ENCODE measurements at places on chromosomes 12 and 14.
A peak's percentile ranks its signal among the peaks of the same experiment; 100 is the strongest.

- no peak for DNase-seq
Observed at GRCh38 chr14:60161196-60162107, 3.7 kb downstream of the DHRS7 start.

GRCh38 chr12:63900922-63901793 is 56.7 kb downstream of the SRGAP1 start:
- no peak for DNase-seq

DNA sequence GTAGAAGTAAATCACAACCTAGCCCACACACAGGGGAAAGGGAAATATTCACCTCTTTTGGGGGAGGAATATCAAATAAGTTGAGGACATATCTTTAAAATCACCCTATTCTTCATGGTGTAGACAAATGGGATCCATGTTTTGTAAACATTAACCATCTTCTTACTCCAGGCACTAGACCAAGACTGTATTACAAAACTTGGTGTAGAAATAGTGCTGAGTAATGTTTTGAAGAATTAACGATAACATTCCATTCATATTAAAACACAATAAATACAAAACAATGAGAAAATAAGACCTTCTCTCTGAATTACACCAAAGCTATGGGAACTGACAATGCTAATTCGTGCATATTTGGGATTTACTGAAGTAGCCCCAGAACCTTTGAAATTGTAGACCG is 633.6 kb downstream of the BCL11B start:
- no peak for DNase-seq

DNA sequence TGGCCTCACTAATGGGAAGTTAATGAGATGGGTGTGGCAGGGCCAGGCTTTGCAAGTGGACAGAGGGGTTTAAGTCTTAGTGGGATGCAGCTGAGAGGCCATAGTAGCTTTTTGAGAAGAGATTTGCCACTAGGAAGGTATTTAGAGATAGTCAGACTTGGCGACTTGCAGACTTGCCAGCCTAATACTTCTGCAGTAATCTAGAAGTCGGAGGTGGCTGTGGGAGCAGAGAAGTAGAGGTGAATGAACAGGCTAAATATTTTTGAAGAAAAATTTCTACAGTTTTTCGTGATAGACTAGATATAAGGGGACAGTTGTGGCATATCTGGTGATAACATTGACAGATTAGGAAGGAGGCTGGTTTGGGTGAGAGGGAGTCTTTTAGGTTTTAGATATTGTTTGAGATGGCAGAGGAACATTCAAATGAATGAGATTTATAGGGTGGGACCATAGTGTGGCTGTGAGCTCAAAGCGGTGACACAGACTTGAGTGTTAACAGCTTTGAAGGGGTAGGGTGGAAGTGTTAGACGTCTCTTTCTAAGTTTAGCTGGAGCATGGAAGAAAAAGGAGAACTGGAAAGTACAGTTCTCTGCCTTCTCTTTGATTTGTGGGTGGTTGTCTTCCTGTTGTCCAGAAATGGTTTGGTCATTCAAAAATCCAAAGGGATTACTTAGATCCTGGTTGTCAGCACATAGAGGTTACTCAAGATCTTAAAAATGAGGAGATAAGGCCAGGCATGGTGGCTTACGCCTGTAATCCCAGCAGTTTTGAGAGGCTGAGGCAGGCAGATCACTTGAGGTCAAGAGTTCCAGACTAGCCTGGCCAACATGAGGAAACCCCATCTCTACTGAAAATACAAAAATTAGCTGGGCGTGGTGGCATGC is 44.9 kb downstream of the MAPKAPK5 start:
- DNase-seq: no peak

DNA sequence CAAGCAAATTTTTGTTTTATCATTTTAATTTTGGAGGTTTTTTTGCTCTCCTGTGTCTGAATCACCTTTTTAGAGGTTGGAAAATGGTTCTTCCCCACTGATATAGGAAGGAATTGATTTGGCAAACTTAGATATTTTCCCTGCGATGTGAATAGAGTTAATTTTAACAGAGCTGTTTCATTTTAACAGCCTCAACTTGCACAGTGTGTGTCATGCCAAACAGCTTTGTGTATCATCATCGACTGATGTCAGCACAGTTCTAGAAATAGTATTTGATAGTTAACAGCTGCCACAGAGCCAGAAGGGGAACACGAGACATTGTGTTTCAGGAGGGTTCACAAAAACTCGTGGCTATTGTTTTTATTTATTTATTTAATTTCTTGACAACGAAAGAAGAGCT is 243.1 kb upstream of the FOXN3 start:
- no peak for DNase-seq

DNA sequence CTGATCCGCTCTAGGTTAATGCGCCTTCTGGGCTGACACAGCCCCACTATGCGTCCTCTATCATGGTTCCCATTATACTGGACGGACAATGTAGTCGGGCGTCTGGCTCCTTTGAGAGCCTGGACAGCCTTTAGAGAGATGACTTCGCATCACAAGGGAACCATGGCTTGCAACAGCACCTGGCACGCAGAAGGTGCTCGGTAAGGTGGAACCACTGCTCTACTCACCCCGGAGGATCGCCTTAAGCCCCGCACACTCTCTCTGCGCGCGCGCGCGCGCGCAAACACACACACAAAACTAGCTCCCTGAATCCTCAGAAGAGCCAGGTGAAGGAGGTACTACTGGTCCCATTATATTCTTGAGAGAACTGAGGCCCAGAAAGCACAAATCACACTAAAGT is 7.1 kb downstream of the MAP3K12 start:
- DNase-seq: peak; percentile 28

DNA sequence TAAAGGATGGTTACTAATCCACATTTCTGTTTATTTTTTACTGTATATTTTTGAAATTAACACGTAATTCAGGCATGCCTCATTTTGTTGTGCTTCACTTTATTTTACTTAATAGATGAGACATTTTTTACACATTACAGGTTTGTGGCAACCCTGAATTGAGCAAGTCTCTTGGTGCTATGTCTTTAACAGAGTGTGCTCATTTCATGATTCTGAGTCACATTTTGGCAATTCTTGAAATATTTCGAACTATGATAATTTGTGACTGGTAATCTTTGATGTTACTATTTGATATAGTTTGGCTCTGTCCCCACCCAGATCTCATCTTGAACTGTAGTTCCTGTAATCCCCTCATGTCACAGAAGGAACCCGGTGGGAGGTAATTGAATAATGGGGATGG is 1120.5 kb upstream of the FLRT2 start:
- DNase-seq: no peak

GRCh38 chr12:111842556-111843396 is 748 bp downstream of the MAPKAPK5 start:
- no peak for DNase-seq

- no peak for DNase-seq
Observed at GRCh38 chr12:68069275-68069674, 80.0 kb downstream of the IFNG-AS1 start.

DNA sequence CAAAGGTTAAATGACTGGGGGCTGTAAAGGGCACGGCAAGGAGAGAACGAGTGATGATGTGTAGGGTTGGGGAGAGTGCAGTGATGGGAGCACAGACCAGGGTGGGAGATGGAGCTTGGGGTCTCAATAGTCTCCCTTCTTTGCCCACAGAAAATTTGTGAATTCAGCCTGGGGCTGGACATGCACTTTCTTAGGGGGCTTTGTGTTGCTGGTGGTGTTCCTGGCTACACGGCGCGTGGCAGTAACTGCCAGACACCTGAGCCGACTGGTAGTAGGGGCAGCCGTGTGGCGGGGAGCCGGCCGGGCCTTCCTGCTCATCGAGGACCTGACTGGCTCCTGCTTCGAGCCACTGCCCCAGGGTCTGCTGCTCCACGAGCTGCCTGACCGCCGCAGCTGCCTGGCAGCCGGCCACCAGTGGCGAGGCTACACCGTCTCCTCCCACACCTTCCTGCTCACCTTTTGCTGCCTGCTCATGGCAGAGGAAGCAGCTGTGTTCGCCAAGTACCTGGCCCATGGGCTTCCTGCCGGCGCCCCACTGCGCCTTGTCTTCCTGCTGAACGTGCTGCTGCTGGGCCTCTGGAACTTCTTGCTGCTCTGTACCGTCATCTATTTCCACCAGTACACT is 1.7 kb downstream of the FITM1 start:
- peak; percentile 68 for DNase-seq

DNA sequence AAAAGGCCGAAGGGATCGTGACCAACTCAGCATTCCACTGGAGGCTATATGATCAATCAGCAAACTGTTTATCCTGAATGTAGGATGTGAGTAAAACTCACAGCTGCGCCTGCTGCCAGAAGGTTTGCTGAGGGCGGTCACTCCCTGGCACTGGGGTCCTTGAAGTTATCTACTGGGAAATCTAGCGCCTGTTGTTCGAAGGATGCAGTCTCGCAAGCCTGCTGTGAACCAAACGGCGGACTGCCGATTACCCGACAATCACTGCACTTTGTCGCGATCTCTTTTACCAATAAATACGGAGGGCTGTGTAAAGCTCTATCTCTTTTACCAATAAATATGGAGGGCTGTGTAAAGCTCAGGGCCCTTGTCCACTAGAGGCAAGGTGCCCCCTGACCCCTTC is 12.9 kb downstream of the DDX51 start:
- DNase-seq: no peak

- DNase-seq: no peak
Observed at GRCh38 chr14:78997811-78998210, 827.6 kb downstream of the NRXN3 start.

- no peak for DNase-seq
Observed at GRCh38 chr12:50567926-50568325, 63.1 kb downstream of the DIP2B start.

DNA sequence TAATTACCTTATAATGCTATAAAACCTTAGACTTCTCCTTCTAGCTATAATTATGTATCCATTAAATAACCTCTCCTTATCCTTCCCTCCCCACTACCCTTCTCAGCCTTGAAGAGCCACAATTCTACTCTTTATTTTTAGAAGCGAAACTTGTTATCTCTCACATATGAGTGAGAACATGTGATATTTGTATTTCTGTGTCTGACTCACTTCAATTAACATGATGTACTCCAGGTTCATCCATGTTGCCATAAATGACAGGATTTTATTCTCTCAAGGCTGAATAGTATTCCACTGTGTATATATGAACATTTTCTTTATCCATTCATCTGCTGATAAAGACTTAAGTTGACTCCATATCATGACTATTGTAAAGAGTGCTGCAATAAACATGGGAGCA is 485.6 kb downstream of the FLRT2 start:
- no peak for DNase-seq

DNA sequence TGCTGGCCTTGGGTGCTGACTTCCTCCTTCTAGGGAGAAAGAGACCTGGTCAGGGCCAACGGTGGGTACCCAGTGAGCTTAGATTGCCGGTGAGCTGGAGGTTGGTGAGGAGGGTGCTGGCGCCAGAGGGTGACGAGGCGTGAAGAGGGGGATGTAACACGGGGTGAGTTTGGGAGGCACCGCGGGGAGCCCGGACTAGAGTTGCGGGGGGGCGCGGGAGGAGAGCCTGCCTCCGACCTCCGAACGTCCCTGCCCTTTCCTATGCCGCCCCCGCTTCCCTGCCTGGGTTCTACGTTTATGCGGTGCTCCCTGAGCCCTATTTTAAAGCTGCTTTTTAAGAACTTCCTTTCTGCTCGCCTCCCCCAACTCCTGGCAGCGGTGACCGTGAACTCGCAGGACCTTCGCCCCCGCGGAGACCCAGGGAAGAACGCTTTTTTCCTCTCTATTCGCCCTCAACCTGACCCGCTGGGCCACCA is 18.6 kb downstream of the OR6S1 start:
- DNase-seq: no peak

DNA sequence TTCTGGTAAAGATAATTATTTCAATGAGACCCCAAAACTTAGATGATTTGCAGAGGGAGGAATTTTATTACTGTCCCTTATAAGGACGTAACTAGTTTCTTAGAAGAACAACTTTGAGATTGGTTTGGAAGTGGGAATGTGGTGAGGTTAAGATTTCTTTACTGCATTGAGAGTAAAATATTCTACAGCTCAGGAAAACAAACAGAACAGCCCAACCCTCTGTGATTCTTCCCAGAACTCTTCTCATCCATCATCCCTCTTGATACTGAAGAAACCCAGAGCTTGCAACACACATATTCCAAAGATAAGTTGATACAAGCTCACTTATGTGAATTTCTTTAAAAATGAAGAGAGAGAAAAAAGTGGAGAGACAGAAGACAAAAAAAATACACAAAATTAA is 234.2 kb downstream of the CRADD start:
- no peak for DNase-seq

DNA sequence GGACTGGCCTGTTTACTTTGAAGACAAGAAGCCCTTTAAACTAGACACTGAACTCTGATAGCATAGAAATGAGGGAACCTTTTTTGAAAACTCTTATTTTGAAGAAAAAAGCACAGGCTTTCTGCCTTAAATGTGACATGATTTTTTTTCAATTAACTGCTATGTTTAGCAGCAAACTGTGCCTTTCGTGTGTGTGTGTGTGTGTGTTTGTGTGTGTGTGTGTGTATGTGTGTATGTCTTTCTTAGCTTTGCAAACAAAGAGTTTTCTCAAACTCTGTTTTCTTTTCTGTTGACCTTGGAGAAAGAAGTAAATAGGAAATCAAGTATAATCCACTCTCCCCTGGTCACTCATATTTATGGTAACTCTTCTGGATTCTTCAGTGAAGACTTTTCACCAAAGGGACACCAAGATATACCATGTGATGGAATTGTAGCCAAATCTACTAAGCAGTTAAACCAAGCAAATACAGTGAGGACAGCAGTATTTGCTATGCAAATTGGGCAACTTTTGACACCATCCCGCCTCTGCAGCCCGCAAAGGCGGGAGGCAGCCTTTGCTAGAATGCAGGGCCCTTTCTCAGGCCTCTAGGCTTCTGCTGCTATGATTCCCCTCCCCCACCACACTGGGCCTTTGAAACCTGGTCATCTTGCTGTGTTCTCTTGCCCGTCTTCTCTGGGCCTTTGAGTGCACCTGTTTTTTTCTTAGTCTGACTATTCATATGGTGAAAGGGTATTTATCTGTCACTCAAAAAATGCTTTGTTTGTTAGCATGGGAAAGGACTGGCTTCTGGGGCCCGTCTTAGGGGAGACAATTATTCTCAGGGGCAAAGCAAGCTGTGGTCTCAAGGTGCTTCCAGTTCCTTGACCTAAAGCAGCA is 107.9 kb downstream of the MYRFL start:
- DNase-seq: no peak

Data from activated T-cell treated with anti-CD3 and anti-CD28 coated beads, Interleukin-2, amount 50 U/mL, for 24 hours (primary cell).